ENCODE measurements at places on chromosomes 16 and 17.

DNA sequence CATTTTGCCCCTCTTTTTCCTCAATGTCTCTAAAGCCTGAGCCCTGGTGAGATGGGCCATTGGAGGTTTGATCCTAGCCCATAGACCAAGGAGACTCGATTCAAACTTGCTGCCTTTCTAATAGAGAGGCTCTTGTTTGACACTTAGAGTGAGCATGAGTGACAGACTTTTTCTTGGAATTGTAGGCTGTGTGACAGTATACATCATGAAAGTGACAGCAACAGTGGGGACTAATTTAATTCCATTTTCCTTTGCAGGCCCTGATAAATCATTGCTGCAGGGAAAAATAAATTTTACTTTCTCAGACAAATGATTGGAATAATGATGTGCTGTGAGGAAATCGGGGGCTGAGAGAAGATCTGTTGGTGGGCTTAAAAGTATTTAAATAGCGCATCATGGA, 169.0 kb upstream of the NOL11 start:
- DNase-seq, result no peak

DNA sequence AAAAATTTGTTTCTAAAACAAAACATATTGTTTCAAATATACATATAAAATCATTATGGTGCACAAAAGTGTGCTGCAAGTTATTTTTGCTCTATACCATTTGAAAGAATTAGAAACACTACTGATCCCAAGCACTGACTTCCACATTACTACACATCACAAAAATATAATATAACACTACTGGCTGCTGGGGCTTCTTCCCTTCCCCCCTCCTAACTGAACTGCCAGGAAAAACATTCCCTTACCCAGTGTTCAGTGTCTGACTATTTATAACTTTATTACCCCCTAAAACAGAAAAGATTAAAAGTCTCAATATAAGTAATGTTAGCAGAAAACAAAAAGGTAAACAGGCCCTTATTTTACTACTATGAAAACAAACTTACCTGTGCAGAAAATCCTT, 36.9 kb downstream of the GPATCH8 start:
- DNase-seq, result no peak

DNA sequence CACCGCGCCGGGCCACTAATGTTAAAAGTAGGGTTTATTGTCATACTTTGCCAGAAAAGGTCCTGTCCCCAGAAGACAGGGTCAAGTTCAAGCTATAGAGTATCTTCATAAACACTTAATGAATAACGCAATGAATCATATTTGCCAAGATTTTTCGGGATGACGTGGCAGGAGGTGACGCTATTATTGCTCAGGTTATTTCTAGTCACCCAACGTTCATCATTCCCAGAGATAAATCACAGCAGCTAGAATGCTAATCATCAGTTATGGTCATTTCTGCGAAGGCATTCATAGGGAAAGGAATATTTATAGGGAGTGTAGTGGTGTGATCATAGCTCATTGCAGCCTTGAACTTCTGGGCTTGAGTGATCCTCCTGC, 2.0 kb downstream of the TMC5 start:
- DNase-seq, result no peak

GRCh38 chr16:70738083-70738977, 52.5 kb upstream of the MTSS2 start:
- DNase-seq, result no peak

DNA sequence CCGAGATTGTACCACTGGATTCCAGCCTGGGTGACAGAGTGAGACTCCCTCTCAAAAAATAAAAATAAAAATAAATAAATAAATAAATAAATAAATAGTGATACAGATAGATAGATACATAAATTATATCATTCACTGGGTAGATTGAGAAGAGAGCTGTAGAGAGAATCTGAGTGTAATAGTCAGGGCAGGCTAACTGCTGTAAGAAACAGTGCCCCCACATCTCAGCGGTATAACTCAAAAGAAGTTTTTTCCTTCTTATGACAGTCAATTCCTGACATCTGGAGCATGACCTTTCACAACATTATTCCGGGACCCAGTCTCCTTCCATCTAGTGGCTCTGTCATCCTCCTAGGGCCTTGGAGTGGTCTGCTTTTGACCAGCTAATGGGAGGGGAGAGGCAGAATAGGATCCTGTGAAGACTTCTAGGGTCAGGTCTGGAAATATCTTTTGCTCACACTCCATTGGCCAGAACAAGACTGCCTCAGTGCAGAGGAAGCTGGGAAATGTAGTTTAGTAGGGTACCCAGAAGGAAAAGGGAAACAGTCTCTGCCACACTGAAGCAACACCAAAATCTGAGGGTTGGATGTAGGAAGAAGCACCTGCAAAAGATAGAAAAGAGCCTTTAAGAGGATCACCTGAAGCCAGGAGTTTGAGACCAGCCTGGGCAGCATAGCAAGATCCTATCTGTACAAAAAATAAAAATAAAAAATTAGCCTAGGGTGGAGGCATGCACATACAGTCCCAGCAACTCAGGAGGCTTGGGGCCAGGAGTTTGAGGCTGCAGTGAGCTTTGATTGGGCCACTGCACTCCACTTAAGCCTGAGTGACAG, 3.0 kb upstream of the QPRT start:
- DNase-seq, result no peak

DNA sequence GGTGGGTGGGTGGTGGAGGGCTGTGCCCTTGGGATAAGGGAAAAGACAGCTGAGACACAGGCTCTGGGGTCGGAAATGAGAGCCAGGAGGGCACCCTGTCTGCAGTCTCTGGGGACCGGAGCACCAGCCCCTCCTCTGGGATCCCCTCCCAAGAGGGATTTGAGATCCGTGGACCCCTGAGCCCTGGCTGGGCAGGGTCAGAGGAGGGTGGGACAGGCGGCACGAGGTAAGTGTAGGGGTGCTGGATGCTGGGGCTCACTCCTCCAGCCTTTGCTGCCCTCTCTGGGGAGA, 425 bp downstream of the SGSH start:
- peak; percentile 69 for DNase-seq

DNA sequence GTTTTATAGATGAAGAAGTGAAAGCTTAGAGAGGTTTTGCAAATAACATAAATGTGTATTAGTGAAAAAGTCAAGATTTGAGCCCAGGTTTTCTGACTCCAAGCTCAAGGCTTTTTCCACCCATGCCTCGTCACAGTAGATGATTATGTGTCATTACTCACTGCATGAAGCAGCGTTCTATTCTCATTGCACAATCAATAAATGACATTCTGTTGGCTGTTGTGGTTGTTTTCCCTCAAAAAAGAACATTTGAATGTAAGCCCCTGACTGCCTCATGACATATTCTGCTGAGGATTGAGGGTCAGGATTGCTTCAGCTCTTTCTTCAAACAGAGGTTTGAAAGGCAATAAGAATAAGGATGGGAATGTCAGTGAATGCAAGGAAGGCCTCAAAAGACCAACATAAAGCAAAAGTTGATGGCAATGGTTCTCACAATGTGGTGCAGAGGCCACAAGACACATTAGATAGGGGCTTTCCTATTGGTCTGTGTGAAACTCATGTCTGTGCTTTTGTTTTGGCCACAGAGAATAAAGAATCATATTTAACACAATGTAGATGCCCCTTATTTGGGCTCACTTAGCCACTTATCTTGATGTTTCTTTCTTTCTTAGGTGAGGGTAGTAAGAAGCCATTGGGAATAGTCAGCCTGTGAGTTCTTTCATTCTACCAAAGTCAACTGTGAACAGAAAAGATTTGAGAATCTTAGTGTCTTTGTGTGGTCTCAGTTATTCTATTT, 5.4 kb upstream of the MMD start:
- DNase-seq, result no peak

- DNase-seq, result no peak
These were observed 327.7 kb downstream of the BCAS3 start for GRCh38 chr17:61005358-61005757.

GRCh38 chr17:30599428-30600059, 122.3 kb downstream of the GOSR1 start:
- DNase-seq, result peak; percentile 16

DNA sequence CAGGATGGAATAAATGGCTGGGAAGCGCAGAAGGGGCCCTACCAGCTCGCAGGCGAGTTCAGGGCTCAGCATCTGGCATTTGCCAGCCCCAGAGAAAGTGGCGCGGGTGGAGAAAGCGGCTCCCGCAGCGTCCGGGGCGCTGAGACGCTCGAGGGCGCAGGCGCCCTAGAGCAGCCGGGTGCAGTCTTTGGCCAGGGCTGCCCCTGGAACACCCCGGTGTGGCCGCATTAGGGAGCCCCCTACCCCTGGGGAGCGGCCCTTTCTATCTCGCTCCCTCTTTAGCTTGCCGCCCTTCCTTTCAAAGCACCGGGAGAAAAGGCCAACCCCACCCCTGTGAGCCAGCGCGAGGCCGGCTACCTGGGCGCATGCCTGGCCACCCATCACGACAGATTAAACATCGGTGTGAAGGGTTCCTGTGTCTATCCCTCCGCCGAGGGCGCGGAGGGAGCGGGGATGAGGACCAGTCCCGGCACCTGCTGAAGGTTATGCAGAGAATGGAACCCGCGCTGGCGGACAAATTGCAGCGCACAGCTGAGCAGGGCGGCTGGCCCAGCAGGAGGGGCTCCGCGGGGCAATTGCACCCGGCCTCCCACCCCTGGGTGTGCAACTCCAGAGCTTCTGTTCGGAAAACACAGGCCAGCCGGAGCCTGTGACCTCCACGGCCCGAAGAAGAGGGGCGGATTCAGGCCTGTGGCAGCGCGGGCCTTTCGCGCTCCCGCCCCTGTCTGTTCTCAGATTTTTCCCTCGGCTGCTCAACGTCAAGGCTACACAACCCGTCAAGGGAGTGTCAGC, 15.6 kb upstream of the FOXF1 start:
- no peak for DNase-seq

DNA sequence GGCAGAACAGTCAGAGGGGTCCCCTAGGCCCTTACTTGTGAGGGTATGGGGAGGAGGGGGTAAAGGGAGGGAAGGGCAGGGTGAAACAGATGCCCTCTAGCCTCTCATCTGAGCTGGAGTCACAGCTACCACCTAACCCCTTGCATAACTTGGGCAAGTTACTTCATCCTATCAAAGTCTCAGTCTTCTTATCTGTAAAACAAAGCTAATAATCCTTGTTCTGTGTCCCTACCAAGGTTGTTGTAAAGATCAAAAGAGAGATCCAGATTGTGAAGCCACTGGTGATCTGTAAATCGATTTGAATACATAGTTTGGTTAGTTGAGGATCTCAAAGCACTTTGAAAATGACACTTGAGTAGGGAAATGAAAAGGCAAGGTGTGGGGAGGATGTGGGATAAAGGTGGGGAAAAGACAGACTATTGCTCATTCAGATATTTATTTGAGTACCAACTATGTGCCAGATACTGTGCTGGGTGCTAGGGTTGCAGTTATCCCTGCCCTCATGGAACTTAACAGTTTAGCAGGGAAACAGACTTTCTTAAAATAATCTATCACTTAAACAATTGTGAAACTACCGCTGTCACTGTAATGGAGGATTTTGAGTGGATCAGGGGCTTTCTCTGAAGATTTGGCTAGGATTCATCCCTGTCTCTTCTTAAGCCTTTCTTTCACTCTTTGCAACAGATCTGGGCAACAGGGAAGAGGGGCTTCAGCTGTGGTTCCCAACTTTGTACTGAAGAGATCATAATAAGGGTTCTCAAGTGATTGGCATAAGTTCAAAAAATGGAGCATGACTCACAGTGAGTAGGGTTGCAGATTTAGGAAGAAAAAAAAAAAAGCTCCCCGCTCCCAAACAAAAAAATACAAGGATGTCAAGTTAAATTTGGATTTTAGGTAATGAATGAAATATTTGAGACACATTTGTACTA, 3.0 kb downstream of the HEATR9 start:
- DNase-seq, result no peak

- no peak for DNase-seq
These were observed 337.1 kb downstream of the CNTNAP4 start for GRCh38 chr16:76614269-76614668.

DNA sequence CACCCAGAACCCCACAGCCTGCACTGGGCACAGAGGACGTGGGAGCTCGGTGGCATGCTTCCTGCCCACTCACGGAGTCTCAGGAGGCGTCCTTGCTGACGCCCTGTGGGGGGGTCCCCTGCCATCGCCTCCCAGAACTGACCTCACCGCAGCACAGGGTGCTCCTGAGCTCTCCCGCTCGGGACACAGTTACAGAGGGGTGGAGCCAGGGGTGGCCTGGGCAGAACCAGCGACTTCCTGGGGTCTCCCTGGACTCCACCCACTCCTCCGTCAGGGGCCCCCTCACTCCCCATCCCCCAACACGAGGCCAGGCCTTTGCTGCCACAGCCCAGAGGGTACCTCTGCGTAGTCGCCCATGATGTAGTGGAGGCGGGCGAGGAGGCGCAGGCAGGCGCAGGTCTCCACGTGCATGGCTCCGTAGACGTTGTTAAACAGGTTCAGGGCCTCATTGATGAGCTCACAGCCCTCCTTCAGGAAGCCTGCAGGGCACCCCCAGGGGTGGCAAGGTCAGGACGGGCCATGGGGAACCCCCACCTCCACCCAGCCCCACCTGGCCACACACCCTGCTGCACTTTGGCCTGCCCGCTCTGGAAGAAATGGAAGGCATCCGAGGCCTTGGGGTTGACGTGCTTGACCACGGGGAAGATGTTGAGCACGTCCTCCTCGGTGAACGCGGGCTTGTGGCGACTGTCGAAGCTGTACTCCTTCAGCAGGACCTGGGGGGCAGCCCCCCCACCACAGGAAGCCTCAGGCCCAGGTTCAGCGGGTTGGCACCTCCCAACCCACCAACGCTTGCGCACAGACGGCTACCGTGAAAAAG, 17.8 kb downstream of the CLUH start:
- DNase-seq, result no peak

DNA sequence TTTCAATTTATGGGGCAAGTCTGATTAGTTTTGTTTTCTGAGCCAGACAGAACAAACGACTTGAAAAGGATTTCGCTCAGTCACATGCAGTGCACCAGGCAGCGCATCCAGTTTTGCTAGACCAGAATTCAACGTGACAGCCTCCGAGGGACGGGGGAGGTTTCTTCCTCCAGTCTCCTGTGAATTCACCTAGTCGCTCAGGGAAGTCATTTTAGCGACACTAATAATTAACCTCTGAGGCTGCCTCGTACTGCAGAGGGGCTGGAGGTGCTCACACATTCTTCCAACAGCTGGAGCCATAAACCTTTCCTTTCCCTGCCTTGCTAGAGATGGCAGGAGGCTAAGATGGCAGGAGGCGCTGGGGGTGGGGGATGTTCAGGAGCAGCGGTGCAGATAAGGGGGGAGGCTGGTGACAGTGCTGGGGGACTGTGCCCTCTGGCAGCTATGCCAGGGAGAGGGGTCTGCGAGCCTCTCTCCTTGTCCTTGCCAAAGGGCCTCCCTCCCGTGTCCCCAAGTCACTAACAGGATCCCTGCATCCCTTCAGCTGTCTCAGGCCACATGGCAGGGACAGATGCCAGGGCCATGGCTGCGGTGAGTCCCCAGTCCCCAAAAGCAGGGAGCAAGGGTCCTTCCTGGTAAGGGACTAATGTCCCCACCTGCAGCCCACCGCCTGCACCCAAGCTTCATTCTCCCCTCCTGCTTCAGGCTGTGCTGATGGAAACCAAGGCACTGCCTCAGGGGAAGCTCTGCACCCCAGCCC, 24.0 kb downstream of the MXRA7 start:
- no peak for DNase-seq
